HAP-1 (cell line): ENCODE measurements at places on chromosomes 2 and 18.
A peak's percentile ranks its signal among the peaks of the same experiment; 100 is the strongest.

GRCh38 chr2:199148076-199148845, 309.5 kb downstream of the SATB2 start:
- no peak for DNase-seq

GRCh38 chr2:169462896-169463695, 16.2 kb upstream of the BBS5 start:
- no peak for DNase-seq

DNA sequence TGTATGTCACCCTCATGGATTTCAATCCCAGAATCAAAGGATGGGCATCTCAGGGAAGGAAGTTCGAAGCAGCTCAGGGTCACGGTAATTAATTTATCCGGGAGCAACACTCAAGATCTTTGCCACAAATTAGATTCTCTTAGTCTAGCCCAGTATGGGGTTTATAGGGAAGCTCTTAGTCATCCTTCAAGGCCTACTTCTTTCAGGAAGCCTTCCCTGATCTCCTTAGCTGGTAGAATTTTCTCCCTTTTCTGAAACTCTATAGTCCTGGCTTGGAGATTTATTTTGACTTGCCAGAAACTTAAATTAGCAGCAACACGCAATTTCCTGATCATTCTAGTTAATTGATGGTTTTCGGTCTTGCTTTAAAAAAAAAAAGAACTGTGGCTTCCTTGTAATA, 20.5 kb upstream of the GREB1 start:
- no peak for DNase-seq

DNA sequence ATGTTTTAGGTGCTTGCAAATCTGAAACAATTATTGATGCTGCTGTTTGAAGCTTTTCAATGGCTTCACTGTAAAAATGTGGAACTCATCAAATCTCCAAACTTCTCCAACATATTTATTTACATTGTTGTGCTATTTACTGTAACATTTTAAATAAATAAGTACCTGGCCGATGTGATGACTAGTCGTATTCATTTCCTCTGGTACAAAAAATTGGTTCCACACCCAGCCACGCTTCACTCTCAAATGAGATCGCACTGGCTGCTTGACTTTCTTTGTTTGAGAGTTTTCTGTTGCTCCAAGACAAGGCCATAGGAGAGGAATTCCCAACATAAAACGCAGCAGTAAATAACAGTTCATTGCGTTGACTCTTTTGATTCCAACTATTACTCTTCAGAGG, 32.0 kb downstream of the CDH19 start:
- no peak for DNase-seq

DNA sequence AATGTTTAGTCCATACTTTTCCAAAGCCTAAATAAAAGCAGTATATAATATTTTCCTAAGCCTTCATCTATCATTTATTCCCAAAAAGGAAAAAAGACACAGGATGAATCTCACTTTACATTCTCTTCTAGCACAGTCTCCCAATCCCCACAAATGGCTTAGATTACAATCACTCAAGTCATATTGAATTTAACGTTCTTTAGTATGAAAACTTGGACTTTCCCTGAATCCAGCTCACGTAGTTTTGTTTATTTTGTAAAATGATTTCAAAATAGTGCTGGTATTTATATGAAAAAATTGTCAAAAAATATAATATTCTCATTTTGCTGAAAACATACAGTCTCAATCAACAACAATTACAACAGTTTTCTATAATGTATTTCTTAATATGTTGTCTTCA, 137.7 kb upstream of the CCDC150 start:
- DNase-seq = no peak

DNA sequence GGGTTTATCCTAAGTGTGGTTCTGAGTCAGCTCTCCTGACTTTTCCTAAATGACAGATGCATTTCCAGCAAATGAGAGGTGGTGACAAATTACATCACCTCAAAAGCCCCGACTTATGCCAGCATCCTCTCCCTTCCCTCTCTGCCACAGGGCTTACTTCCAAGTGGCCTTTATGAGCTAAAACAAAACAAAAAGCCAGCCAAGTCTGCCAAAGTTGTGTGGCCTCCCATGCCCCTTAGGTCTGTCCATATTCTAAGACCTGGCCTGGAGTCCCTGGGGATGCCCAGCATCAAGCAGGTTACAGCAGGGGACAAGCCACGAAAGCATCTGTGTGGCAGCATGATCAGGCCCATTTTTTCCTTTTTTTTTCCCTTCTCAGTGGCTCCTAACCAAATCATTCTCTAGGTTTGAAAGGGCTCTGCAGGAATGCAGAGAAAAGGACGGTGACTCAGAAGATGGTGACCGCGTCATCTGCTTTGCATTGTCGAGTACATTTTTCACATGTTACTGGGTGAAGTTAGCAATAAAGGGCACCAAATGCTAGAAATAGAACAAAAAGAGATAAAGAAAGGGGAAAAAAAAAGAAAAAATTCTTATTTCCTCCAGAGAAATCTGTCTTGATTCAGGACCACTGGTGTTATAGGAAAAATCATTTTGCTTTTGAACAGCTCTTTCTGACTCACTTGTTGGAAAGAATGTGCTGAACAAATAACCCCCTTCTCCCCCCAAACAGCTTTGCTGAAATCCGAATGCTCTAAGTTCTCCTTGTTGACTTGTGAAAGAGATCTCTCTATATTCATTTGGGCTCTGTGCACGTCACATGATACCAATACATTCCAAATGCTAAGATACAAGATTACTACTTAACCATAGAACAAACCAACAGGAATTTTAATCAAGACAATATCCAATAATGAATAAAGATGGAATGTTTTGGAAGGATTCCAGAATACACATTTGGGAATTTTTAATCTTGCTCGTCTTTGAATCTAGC, 178.7 kb downstream of the EN1 start:
- DNase-seq = no peak

GRCh38 chr18:48733643-48734253, 194.9 kb downstream of the CTIF start:
- DNase-seq = no peak

GRCh38 chr2:237935740-237936452, 30.9 kb upstream of the UBE2F start:
- DNase-seq = no peak

DNA sequence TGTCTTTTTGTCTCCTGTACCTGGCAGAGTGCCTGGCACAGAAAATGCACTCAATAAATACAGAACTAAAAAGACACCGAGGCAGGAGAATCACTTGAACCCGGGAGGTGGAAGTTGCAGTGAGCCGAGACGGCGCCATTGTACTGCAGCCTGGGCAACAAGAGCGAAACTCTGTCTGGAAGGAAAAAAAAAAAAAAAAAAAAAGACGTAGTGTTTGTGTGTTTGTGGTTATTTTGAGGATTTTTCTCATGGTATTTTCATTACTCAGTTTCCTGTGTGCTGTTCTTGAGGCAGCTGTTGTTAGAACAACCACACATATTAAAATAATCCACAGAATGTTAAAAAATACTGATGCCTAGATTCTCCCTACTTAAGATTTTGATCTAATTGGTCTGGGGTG, 519.2 kb upstream of the SPHKAP start:
- DNase-seq = no peak

DNA sequence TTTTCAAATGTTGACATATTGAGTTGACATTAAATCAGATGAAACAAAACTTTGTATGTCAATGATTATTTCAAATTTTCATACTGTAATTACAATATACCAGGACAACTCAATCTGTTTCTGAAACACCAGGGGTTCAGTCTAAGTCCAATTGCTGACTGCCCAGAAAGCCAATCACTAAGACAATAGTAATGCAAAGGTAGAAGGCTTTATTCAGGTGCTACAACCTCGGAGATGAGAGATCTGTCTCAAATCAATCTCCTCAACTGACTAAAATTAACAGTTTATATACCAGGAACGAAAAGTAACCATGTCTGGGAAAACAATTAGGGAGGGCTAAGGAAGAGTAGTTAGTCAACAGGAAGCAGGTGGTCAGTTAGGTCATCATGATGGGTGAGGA, 1400.4 kb downstream of the SUCLG1 start:
- no peak for DNase-seq

GRCh38 chr2:203733684-203734083, 27.2 kb downstream of the CD28 start:
- DNase-seq = no peak

GRCh38 chr2:33484042-33484621, 7.7 kb downstream of the RASGRP3 start:
- no peak for DNase-seq

GRCh38 chr2:213013979-213014378, 137.4 kb downstream of the IKZF2 start:
- DNase-seq = no peak

DNA sequence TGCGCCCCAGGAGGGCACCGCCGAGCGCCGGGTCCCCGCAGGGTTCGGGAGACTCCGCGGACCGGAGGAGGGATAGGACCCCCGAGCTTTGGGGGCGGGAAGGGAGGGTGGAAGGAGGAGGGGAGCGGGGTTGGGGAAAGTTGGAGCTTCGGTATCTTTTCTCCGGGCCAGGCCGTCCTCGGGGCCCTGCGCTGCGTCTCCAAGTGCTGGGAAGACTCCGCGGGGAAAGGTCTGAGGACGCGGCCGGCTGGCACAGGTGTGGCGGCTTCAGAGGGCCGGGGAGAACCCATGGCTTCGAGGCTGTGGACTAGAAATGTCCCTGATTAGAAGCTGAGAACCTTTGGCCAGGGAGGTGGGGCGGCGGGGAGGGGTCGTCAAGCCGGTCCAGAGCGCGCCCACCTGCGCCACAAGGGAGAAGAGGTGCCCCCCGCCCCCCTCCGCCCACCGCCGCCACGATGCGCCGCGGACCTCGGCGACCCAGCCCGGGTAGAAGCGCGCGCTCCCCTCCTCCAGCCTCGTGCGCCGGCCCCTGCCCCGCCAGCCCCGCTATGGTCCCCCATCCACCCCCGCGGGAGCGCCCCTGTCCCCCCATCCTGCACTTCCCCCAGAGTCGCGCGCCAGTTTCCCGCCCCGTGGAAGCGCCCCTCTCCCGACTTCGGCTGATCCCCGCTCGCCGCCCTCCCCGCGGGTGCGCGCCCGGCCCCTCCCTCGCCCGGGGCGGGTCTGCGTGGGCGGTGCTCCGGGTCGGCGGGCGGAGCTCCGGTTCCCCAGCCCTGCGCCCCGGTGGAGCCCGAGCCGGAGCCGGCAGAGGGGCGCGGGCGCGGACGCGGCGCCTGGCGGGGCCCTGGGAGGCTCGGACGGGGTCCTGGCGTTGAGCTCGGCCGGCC, at the start of gene SNTG2:
Gene SNTG2, plus strand, starts transcription at position 770 of the 887 bp plus-strand sequence. CDS start 148 bp downstream, outside the sequence.
- peak; percentile 28 for DNase-seq

GRCh38 chr2:230778350-230779063, 65.9 kb downstream of the CAB39 start:
- no peak for DNase-seq

DNA sequence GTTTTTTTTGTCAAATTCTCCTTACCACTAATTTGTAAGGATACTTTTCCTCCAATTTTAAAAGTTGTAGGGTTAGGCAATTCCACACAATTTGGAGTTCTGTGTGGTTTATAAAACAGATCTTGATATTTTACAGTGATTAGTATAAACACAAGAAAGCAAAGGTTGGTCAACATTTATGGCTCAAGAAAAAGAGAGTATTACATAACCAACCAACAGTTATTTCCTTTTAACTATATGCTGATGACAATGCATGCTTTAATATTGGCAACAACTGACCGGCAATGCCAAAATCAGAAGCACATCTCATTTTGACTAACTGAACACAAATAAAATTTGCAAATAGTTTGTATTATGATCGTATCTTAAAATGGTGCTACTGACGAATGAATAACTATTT, 137.2 kb downstream of the CDH2 start:
- DNase-seq = no peak

GRCh38 chr2:37604716-37605115, 66.7 kb downstream of the CDC42EP3 start:
- no peak for DNase-seq

DNA sequence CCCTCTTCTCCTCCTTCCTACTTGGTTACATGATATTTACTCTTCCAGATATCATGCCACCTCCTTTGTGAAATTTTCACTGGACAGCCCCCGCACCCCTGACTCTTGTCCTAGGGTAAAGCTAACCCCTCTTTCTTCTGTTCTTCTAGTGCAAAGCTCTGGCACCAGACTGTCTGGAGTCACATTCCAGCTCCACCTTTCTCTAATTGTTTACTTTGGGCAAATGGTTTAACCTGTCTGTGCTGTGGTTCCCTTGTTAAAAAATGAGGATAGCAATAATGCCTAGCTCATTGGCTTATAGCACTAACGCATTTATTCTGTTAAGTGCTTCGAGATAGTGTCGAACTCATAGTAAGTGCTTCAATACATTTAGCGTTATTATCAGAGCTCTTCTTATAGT, 306.2 kb downstream of the ALK start:
- DNase-seq = no peak

GRCh38 chr2:216366777-216367471, 5.4 kb downstream of the MARCHF4 start:
- no peak for DNase-seq

DNA sequence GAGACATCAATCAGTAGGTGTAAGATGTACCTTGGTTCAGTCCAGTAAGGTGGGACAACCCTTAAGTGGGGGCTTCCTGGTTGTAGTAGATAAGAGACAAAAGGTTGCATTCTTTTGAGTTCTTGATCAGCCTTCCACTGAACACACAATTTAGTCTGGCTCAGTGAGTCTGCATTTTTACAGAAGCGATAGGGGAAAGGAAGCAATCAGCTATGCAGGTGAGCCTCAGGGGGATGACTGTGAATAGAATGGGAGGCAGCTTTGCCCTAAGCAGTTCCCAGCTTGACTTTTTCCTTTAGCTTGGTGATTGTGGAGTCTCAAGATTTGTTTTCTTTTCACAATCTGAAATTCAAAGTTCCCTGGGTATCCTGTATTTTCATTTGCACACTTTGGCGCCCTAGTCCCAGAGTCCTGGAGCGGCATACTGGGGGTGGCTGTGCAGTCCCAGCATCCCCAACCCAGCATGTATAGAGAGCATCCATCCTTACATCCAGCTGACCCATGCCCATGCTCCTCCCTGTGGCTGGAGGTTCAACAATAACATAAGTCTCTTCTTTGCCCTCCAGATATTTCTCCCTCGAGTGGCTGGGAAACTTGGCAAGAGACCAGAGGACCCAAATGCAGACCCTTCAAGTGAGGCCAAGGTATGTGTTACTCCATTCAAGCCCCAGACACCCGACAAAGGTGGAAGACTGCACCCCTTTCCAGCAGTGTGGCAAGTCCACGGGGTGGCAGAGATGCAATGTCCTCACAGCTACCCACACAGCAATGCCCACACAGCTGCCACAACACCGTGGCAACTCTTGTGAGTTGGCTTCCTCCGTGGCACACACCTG, 20.1 kb upstream of the PRLH start:
- no peak for DNase-seq
